ENCODE measurements at places on chromosomes 13 and 19. TPM values are rescaled to one million over a fixed set of nuclear protein-coding genes. Genes with fewer than 3 reads are reported as not detected.

GRCh38 chr13:34862716-34863115, 79.4 kb upstream of the NBEA start:
- no peaks in the 10 kb centered on the region for H3K36me3 ChIP-seq
- no peak overlapping the region for H3K27ac ChIP-seq
- no peak for DNase-seq

The EXOC3L2 gene
- total RNA-seq: not detected

The GPR12 gene
- total RNA-seq: 0.08 TPM

The RUBCNL gene
- total RNA-seq: 9.7 TPM

DNA sequence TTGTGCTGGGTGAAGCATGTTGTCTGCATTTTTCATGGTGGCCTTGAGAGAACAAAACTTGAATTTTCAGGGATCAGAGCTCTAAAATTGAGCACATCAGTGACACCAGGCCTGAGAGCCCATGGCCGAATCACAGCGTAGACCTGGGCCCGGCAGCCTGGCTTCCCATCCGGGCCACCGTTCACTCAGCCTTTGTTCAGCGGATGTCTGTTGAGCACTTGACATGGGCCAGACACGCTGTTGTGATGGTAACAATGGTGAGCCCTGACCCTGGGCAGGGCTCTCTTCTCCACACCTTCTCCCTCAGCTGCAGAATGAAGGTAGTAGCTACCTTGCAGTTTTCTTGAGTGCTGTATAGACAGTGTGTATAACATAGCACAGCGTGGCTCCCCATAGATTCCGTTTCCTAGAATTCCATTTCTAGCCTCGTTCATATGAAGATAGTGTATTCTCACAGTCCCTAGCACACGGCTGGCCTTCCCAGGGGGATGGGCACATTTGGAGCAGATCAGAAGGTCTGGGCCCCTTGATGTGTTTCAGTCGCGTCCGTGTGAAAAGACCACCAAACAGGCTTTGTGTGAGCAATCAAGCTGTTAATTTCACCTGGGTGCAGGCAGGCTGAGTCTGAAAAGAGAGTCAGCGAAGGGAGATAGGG, 75.3 kb downstream of the RAB20 start:
- peaks cover 4% of the 10 kb centered on the region for H3K27me3 ChIP-seq
- no peak overlapping the region for H3K27ac ChIP-seq
- H3K4me3 ChIP-seq: no peak overlapping the region
- H3K36me3 ChIP-seq: no peaks in the 10 kb centered on the region
- no peaks in the 10 kb centered on the region for H3K4me1 ChIP-seq

DNA sequence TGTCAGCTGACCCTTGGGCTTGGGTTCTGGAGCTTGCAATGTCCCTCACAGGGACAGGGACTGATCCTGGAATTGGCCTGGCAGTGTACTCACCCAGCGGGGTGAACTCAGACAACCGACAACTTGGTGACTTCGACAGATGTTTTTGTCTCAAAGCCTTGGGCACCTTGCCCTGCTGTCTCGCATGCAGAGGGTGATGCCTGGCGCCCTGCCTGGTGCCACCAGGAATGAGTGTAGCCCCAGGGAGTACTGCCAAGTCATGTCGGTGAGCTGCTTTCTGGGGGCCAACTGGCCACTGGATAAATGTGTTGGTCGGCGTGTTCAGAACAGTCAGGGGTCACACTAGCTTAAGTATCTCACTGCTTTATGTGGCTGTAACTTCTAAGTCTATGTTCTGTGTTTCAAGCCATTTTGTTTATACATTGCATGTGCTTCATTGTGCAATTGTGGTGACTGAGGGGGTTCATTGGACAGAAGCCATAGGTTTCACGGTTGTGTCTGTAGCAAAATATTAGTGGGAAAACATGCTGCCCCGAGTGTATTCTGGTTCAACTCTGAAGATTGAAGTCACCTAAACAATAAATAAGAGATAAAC, 96.3 kb upstream of the TNFSF11 start:
- no peak for DNase-seq
- no peaks in the 10 kb centered on the region for H3K36me3 ChIP-seq
- no peak overlapping the region for H3K27ac ChIP-seq
- no peaks in the 10 kb centered on the region for H3K27me3 ChIP-seq
- no peak overlapping the region for H3K4me3 ChIP-seq

The CEACAM8 gene
- not detected for total RNA-seq

The IFNL1 gene
- not detected for total RNA-seq

The ANKLE1 gene
- total RNA-seq: 2.1 TPM

DNA sequence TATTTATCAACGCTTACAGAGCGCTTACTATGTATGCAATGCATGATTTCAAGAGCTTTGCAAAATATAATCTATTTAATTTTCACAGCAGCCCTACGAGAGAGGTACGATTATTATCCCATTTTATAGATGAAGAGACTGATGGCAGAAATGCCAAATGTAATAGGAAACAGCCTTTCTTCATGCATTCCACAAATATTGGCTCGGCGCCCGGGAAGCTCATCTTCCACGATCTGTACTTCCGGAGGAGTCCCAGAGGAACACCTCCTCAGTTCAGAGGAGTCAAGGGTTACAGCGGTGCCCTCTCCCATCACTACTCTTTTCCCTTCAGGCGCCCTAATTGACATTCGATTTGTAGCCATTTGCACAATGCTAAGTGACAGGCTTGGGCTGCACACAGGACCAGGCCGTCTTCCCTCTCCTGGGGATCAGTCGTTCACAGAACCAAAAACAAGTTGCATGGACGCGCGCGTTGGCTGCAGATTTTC, 1.1 kb upstream of the ARHGAP35 start:
- peak overlapping the region; percentile 94 for H3K4me3 ChIP-seq
- no peaks in the 10 kb centered on the region for H3K27me3 ChIP-seq
- H3K27ac ChIP-seq: peak overlapping the region; percentile 23
- H3K4me1 ChIP-seq: peaks cover 18% of the 10 kb centered on the region

DNA sequence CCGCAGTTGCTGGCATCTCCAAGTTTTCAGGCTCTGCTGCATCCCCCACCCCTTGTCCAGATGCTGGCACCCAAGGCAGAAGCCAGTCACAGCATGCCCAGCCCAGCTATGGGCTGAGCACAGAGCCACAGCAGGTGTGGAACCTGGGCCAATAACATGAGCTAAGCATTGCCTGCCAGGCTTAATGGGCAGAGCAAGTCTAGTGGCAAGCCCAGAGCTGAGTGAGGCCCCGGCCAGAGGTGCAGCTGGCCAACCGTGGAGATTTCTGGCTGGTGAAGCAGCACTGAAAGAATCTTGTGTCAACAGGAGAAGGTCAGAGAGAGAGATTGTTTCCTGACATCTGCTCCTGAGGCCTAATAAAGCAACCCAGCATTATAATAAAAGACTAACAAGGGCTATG, 111.0 kb downstream of the B3GLCT start:
- no peak overlapping the region for H3K4me3 ChIP-seq
- H3K4me1 ChIP-seq: no peaks in the 10 kb centered on the region
- H3K27me3 ChIP-seq: no peaks in the 10 kb centered on the region
- H3K36me3 ChIP-seq: peaks cover 26% of the 10 kb centered on the region

The ZNF560 gene
- not detected for total RNA-seq

The ZNF681 gene
- total RNA-seq: 9.7 TPM

- no peak overlapping the region for H3K27ac ChIP-seq
- H3K27me3 ChIP-seq: no peaks in the 10 kb centered on the region
- peaks cover 11% of the 10 kb centered on the region for H3K4me1 ChIP-seq
- H3K4me3 ChIP-seq: no peak overlapping the region
Observed at GRCh38 chr13:30290812-30291436, 16.4 kb downstream of the KATNAL1 start.

Data from naive thymus-derived CD8-positive, alpha-beta T cell (primary cell).